ENCODE measurements at places on chromosomes 3 and 15. TPM values are rescaled to one million over a fixed set of nuclear protein-coding genes. Genes with fewer than 3 reads are reported as not detected.
A peak's percentile ranks its signal among the peaks of the same experiment; 100 is the strongest.

DNA sequence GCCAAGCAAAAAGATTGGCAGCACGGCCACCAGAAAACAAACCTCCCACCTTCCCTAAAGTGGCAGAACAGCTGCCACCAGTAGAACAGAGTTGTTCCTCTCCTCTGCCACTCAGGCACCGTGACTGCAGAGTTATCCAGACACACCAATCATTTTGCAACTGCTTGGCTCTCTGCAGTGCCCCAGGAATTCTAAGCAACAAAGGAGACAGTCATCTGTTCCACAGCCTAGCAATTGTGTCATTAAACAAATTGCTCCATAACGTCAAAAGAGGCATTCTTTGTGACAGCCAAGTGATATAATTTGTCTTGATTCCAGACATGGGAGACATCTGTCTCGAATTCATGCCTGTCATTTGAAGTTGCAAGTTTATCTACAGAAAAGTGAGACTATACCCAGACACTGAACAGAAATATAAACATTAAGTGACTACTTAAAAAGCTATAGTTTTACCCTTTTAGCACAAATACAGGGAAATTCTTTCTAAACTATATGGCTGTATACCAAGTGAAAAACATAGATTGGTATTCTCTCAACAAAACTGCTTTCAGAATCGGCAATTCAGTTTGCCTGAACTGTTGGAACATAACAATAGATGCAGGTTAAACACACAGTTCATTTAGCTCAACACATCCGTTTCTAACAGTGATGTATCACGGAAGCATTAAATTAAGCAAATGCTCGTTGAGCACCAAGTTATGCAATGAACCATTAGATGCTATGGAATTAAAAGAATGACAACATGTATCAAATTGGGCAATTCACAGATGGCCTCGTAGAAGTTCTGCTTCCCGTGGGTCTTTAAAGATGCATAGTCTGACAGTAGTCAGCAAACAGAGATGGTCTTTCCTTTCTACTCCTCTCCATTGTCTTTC is 281.3 kb downstream of the FGF12 start:
- no peak for DNase-seq

- no peak for DNase-seq
Measured at GRCh38 chr3:120280026-120280425, 5.0 kb downstream of the GPR156 start.

DNA sequence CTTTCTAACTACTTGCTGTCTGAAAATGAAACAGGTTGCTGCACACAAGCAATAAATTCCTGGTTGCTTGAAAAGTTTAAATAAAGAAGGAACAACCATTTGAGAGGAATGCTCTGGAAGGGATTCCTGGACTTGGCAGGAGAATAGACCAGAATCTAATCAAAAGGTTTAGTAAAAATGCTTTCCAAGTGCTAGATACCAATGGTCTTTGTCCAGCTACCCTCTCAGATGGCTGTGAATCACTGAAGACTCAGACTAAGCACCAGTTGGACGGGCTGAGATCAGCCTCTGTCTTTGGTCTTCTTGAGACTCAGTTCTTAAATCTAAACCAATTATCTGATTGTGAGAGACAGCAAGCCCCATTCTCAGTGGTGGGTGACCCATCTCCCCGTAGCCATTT is 27.7 kb upstream of the LPP start:
- DNase-seq = no peak

- DNase-seq = no peak
Measured at GRCh38 chr3:72375237-72376076, 472.8 kb downstream of the SHQ1 start.

DNA sequence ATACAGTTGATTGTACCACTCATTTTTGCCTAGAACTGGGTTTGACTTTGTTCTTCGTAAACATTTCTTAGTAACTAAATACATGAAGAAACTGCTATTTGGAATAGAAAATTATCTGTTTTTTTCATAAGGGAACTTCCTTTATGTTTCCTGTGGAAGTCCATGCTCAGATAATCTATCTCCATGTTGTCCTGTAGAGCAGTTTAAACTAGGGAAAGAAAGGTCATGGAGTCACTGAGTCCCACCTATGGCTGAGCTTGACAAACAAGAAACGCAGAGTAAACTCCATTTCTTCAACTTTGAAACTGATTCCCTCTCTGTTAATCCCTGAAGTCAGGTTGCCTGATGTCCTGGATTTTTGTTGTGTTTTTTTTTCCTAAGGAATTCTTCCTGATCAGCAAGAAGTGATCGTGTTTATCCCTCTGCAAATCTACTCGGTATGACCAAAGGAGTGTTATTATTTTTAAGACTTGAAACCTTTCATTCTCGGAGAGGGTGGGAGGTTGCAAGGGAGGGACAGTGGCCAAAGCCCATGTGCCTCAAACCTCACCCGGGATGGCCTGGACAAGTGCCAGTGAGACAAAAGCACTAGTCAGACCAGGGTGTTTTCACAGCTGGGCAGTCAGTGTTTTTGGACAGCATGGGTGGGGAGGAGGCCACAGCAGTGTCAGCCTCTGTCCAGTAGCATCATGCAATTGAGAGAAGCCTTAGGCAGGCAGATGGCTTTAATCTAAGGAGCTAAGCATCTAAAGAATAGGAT is 129.8 kb upstream of the PHLDB2 start:
- peak; percentile 82 for DNase-seq

The C3orf70 gene
- total RNA-seq = 2.8 TPM

The GP5 gene
- total RNA-seq = 0.07 TPM
